Left renal pelvis (tissue), 4 donors: ENCODE measurements at places on chromosomes 2 and 18. TPM values are rescaled to one million over a fixed set of nuclear protein-coding genes. Genes with fewer than 3 reads are reported as not detected.

INHBB gene
- 0.11 TPM for polyA plus RNA-seq

GRCh38 chr2:215749092-215749957, 264.0 kb downstream of the MREG start:
- DNase-seq = no peak

DNA sequence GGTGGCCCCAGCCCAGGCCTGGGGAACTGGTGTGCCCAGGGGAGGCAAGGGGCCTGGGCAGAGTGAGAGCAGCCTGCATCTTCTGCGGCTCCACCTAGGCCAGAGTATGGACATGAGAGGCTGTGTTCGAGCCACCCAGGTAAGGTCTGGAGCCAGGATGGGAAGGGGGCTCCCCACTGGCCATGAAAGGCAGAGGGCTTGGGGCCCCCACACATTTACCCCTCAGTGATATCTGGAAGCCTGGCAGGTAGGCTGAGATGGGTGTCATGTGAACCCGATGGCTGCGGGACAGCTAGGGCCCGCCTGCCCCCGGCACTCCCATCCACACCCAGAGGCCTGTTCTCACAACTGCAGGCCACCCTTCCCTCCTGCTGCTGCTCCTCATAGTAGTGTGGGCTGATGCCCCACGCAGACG, 13.2 kb downstream of the ADRA2B start:
- DNase-seq = no peak

AGXT gene
- 0.15 TPM for polyA plus RNA-seq

KHK gene
- polyA plus RNA-seq = 6.0 TPM
